SK-N-DZ (cell line): ENCODE measurements at places on chromosomes 6 and 20.

DNA sequence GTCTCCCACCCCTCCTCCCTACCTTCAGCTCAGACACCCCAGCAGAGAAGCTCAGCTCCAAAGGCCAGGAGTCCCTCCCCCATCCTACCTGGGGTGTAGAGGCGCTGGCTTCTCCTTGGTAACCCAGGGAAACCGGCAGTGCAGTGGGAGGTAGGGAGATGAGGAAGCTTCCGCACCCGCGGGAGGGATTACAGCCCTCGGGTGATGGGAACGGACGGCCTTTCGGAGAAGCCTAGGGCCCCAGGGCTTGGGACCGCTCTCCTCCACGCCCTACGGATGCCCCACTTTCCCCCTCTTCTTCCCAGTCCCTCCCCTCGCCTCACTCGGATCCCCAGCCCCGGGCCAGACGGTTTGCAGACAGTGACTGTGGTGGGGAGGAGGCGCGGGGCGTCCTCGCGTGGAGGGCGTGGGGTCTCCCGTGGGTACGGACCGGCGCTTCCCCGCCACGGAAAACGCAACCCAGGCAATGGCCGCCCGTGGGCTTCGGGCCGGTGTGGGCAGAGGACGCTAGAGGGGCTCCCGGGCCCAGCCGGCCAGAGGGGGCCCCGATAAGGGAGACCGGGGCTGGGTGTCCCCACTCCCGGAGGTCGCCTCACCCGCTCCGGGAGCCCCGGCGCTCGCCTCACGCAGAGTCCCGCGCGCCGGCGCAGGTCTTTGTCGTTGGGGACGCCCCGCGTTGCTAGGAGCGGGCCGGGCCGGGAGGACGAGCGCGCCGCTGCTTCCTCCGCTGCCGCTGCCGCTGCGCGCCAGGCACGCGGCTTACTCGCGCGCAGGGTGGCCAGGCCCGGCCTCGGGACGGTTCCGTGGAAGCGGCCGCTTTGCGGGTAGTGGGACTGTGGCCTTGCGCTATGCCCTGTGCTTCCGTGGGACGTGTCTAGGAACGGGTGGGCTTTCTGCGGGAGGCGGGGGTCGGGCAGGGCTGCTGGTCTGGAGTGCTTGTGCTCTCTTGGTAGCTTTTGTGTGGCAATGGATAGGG is 15.8 kb downstream of the AARS2 start:
- DNase-seq: no peak

DNA sequence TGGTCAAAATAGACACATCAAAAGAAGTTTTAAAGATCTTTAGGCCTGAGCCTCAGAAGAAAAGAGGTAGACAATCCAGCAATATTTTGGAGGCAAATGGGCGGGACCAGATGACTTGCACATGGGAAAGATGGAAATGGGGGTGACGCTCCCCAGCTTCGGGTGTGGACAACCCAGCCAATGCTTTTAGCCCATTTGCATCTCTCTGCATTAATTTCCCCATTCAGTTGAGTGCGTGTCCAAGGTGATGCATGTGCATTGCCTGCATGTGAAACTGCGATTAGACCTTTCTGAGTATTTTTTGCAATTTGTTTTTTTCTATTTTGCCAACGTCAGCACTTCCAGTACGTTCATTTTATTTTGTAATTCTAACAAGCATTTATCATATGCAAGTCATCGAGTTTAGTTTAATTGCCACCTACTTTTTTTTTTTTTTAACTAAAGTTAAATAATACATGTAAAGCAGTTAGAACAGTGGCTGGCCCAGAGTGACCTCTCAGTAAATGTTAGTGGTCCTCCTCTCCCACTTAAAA is 24.2 kb downstream of the PDRG1 start:
- no peak for DNase-seq

- no peak for DNase-seq
Observed at GRCh38 chr6:155079985-155080452, 84.9 kb downstream of the TIAM2 start.

GRCh38 chr6:134510142-134510541 is 192.2 kb upstream of the SGK1 start:
- DNase-seq: no peak

- no peak for DNase-seq
Observed at GRCh38 chr6:126764671-126765070, 353.8 kb upstream of the RSPO3 start.

DNA sequence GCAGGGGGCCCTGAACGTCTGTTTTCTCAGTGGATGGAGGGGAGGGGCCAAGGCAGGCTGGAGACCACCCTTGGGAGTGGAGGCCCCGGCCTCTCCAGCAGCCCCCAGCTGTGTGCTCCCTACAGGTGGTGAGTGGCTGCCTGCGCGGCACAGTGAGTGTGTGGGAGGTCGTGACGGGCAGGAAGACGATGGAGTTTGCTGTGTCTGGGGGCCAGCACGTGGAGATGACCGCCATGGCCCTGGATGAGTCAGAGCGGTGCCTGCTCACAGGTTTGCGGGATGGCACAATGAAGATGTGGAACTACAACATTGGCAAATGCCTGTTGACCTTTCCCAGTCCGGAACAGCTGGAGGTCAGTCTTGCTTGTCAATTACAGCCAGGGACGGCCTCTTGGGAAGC is 52.6 kb downstream of the EFCAB8 start:
- no peak for DNase-seq

GRCh38 chr20:19893356-19893755 is 123.8 kb upstream of the NAA20 start:
- no peak for DNase-seq

DNA sequence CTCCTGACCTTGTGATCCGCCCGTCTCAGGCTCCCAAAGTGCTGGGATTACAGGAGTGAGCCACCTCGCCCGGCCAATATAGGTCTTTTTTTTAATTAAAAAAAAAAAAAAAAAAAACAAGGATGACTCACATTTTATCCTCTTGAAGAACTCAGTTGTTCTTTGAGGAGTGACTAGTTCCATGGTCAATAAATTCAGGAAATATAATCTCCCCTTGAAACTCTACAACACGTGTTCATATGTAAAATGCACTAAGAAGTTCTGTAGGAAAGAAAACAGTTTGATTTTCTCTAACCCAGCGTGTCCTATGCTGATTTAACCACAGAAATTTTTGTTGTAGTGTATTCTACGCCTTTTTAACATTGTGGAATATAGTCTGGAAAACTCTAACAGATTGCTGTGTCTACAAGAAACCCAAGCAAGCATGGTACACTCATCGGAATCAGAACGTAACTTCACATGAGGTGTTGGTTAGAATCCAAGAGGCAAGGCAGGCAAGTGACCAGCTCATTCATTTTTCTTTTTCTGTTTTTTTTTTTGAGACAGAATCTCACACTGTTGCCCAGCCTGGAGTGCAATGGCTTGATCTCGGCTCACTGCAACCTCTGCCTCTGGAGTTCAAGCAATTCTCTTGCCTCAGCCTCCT is 79.0 kb upstream of the ZNF217 start:
- no peak for DNase-seq

DNA sequence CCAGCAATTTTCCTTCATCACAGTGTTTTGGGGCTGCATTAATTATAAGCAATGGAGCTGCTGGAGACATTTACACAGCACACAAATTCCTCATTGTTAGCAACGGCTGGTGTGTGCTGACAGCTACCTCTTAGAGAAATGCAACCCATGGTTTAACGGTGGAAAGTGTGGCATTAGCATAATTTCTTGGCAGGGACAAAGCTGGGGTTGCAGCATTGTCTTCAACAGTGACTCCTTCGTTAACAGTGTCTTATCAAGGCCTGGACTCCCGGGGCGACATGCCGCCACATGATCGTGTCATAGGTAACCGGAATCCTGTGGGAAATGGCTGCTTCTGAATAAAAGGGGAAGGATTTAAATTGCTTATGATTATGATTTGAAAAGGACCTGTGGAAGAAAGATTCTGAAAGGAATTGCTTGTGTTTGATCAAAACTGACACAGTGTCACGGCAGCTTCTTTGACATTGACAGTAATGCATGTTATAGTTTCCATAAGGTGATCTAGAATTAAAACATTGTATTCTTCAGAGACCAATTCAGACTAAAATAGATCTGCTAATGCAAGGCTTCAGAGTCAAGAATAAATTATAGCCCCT is 128.0 kb downstream of the UST start:
- DNase-seq: no peak

GRCh38 chr6:132612449-132613108 is 11.5 kb downstream of the TAAR2 start:
- DNase-seq: no peak

GRCh38 chr20:46132705-46133120 is 14.6 kb downstream of the CD40 start:
- DNase-seq: peak; percentile 74

DNA sequence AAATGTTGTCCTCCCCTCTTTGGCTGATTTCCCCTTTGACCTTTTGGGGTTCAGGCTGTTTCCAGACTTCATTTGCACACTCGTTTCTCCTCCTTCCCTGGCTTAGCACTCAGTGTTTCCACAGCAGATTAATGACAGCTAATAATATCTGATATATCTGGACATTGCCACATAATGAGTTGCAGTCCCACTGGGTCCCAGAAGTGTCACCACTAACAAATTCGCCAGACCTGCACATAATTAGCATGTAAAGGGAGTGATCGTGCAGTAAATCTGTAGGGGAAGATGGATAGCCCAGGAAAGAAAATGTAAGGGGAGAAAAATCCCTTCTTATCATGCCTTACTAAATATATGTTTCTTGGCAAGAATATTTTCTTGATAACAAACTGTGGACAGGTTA is 922.1 kb downstream of the TFAP2A start:
- no peak for DNase-seq

GRCh38 chr6:140385679-140386078 is 1011.2 kb upstream of the CITED2 start:
- DNase-seq: no peak

DNA sequence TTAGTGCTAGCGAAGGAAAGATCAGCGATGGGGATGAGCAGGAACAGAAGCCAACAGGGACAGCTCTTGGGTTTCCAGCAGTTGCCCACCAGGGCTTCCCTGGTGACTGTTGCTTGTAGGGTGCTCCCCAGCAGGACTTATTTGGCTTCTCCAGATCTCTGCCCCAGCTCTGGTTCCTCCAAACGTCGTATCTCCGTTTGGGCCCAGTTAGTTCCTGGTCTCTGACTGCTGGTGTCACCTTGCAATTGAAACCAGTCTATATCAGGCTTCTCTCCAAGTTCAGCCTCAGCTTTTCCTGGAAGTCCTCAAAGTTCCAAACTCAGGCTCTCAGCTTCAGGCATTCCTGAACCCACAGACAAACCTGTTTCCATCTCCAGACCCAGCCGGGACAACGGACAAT is 70.8 kb upstream of the NXT1 start:
- DNase-seq: no peak

- DNase-seq: no peak
Observed at GRCh38 chr20:20856306-20856705, 143.9 kb upstream of the RALGAPA2 start.

GRCh38 chr6:82408952-82409431 is 45.4 kb downstream of the TPBG start:
- DNase-seq: no peak

DNA sequence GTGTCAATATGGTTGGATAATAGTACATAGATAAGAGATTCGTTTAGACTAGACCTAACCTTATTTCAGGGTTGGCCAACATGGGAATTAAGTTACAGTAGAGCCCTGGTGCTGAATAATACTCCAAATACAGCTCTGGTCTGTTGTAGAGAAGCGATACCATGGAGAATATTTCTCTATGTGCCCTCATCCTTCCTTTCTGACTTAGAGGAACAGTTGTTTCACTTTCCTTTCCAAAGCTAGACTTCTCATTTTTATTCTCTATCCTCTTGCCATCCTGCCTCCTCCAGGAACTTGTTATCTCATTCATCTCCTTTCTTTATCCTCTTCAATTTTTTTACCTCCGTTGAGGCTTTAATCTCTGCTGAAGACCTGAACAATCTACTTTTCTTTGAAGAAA is 68.9 kb downstream of the EDN1 start:
- DNase-seq: no peak

DNA sequence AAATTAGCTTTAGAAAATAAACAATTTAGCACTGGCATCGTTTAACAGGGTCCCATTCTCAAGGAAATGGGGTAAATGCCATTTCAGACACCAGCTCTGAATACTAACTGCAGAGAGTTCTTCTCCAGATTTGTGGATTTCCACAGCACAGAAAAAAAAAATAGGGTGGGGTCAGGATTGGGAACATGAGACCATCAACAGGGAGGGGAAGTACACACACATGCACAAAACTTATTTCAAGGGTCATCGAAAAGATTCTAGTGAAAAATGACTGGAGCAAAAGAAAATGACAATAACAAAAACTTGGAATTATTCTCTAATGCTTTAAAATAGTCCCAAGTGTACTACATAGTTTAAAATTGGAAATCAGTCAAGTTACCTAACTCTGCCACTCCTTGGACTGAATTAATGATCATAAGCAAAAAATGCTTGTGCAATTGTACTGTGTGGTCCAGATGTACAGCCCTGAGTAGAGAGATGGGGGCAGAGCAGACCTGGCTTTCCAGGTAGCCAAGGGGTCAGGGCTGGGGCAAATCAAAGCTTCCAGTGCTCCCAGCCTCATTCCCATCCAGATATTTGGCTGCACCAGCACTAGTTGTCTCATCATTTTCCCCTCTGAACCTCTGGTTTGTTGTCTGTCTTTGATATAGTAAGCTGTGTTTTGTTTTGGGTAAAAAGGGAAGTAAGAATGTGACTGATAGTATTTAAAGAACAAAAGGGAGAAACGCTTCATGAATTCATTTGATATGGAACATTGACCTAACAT is 152.4 kb downstream of the SOBP start:
- no peak for DNase-seq

DNA sequence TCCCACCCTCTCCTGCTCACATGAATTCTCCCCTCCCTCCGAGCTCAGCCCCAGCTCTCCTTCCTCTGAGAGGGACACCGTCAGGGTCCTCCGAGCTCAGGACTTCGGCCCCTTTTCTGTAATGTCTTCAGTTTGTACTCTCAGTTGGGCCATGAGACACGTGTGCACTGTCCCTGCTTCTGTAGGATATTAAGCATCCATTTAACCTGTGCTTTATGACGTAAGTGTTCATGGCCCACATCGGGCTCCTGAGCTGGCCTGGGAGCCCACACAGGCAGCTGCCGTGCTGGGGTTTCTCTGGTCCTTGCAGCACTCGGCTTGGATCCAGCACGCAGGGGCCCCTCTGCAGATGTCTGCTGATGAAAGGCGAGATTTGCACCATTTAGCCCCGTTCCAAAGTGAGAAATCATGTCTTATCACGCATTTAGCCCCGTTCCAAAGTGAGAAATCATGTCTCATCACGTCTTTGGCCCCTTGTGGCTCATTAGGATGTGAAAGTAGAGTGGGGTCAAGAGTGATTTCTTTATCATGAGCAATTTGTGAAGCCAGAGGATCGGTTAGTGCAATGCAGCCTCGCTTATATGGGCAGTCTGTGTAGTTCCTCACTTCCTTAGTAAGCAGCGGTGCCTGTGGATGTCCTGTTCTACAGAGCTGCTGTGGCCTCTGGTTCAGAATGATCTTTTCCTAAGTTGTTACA is 25.3 kb downstream of the DUSP22 start:
- no peak for DNase-seq

- no peak for DNase-seq
Observed at GRCh38 chr6:81787313-81788068, 35.0 kb upstream of the TENT5A start.

DNA sequence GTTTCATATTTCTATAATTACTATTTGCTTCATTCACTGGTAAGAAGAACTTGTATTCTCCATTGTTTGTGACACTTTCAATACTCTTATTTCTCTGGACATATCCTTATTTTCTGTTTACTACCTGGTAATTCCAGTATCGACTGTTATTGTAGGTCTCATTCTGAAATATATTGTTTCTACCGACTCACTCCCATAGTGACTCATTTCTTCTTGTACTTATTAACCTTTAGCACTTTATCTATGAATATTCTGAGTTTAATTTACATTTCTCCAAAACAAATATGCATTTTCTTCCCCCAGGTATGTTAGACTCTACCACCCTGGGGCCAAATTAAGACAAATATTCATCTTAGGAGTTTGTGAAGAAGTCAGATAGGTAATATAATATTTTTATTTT is 164.5 kb upstream of the BTBD3 start:
- DNase-seq: no peak
